Astrocyte (in vitro differentiated cells and primary cell): ENCODE measurements at places on chromosomes 2 and 18. TPM values are rescaled to one million over a fixed set of nuclear protein-coding genes. Genes with fewer than 3 reads are reported as not detected.

The DUSP19 gene
- total RNA-seq: 3.1 and 3.7 TPM in 2 replicates

The PPP4R1 gene
- total RNA-seq: 131 and 132 TPM in 2 replicates

The SLC38A11 gene
- not detected in 2 replicates for total RNA-seq

The AQP12A gene
- total RNA-seq: not detected in 2 replicates

The SMARCAL1 gene
- 35.2 and 37.6 TPM in 2 replicates for total RNA-seq

The MCEE gene
- total RNA-seq: 13.1 and 18.3 TPM in 2 replicates

The GALR1 gene
- total RNA-seq: not detected in 2 replicates

The REG3G gene
- not detected in 2 replicates for total RNA-seq

The IL1F10 gene
- total RNA-seq: not detected in 2 replicates

The ERMN gene
- total RNA-seq: 0.14 and 0.82 TPM in 2 replicates

The HOXD9 gene
- total RNA-seq: not detected in 2 replicates

The SOWAHC gene
- total RNA-seq: 14.1 and 16.5 TPM in 2 replicates

- H3K4me1 ChIP-seq: peaks cover 16% of the 10 kb centered on the region
- H3K4me3 ChIP-seq: peak overlapping the region; percentile 49
- peak; percentile 66 for DNase-seq
- no peaks in the 10 kb centered on the region for H3K36me3 ChIP-seq
These were observed 163.4 kb downstream of the LDLRAD4 start for GRCh38 chr18:13381944-13382365.

GRCh38 chr2:7792031-7792651 lies 874.9 kb downstream of the RNF144A start:
- no peak for DNase-seq
- no peak overlapping the region for H3K4me3 ChIP-seq
- H3K36me3 ChIP-seq: no peaks in the 10 kb centered on the region
- no peak overlapping the region for H3K27ac ChIP-seq
- H3K4me1 ChIP-seq: no peaks in the 10 kb centered on the region
- no peaks in the 10 kb centered on the region for H3K27me3 ChIP-seq

DNA sequence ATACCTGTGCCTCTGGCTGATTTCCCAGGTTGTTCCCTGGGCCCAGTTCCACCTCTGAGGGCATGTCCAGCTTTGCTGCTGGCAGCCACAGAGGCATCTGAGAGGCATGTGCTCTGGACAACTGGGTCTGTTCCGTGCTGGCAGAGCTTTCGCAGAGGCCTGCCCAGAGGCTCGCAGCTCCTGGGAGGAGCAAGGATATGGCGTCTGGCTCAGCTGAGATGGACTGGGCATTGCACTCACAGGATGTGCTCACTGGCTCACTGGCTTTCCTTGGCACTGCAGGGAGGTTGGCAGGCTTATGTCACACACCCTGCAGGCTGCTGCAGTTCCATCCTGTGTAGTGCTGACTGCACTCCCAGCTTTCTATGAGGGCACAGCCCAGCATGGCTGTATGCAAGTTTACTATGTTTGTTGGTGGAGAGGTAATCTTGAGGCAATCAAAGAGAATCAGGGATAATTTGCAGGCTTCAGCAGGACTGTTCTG lies 172.3 kb downstream of the PRKCE start:
- no peaks in the 10 kb centered on the region for H3K27me3 ChIP-seq
- no peak overlapping the region for H3K27ac ChIP-seq

DNA sequence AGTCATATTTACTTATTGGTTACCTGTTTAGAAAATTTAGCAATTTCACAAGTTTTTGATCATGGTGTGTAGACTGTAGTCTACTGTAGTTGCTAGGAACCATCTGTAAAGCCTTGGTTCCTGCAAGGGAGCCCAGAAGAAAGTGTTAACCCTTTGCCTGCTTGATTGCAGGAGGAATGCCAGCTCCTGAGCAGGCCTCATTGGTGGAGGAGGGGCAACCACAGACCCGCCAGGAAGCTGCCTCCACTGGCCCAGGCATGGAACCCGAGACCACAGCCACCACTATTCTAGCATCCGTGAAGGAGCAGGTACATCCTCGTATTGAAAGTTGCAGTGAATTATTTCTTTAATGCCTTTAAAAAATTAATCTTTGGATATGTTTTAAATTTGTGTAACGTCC lies 76.3 kb downstream of the PKP4 start:
- DNase-seq: no peak
- peaks cover 6% of the 10 kb centered on the region for H3K4me1 ChIP-seq
- H3K27me3 ChIP-seq: no peaks in the 10 kb centered on the region
- no peak overlapping the region for H3K4me3 ChIP-seq

- H3K4me1 ChIP-seq: no peaks in the 10 kb centered on the region
- H3K36me3 ChIP-seq: no peaks in the 10 kb centered on the region
- H3K27me3 ChIP-seq: no peaks in the 10 kb centered on the region
- DNase-seq: no peak
These were observed 141.6 kb upstream of the SP3 start for GRCh38 chr2:174106736-174107135.

DNA sequence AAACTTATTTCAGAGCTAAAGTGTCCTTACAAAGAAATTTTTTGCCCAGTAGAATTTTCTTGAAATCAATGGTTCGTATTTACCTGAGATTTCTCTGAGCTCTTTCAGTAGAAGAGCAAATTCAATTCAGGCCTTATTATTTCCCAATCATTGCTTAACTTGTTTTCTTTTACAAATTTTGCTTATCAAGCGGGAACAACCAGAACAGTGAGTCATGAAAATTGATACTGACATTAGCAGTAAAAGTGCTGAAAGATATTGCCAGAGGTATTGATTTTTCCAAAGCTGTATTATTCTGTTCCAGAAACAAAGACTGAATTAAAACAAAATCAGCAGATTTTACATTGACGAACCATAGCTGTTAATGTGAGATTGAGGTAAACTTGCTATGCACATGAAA lies 10.1 kb upstream of the RIOK3 start:
- no peak overlapping the region for H3K27ac ChIP-seq
- H3K4me3 ChIP-seq: no peak overlapping the region
- DNase-seq: no peak
- peaks cover 4% of the 10 kb centered on the region for H3K27me3 ChIP-seq

DNA sequence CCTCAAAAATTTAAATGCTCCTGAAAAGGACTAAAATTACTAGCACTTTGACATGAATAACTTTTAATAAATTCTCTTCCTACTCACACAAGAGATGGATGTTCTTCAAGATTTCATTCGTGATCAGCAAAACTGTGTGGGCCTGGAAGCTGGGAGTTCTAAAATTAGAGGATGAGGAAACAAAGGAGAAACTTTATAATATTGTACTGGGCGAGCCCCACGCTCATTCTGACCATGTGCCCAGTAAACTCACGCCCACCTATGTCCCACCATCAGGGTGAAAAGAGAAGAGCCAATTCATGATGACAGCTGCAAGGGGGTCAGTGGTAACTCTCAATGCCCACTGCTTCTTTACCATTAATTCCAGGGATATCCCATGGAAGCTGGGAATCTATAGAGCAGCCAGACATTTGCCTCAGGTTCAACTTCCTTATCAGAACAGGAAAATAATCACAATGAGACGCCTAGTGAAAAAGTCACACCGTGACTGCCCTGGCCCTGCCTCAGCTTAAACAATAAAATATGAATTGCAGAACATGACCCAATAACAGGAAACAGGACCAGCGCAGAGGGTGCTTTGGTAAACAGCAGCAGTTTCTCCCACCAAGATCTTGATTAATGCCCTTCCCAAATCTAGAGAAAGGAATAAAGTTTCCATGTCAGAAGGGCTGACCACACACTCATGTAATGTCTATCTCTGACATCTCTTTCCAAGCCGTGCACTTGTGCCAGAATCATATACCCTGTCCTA lies 438.6 kb downstream of the TXNL1 start:
- H3K36me3 ChIP-seq: no peaks in the 10 kb centered on the region
- H3K27ac ChIP-seq: peak overlapping the region; percentile 72
- H3K4me1 ChIP-seq: peaks cover 40% of the 10 kb centered on the region
- H3K4me3 ChIP-seq: peak overlapping the region; percentile 19
- H3K27me3 ChIP-seq: no peaks in the 10 kb centered on the region
- peak; percentile 23 for DNase-seq

- no peak for DNase-seq
- H3K4me1 ChIP-seq: peaks cover 33% of the 10 kb centered on the region
- H3K4me3 ChIP-seq: no peak overlapping the region
These were observed 82.8 kb downstream of the SMAD7 start for GRCh38 chr18:48867978-48868377.

- H3K4me1 ChIP-seq: peaks cover 30% of the 10 kb centered on the region
- no peaks in the 10 kb centered on the region for H3K36me3 ChIP-seq
- H3K27me3 ChIP-seq: no peaks in the 10 kb centered on the region
- no peak overlapping the region for H3K4me3 ChIP-seq
These were observed 21.5 kb upstream of the CYP1B1 start for GRCh38 chr2:38097258-38097987.

DNA sequence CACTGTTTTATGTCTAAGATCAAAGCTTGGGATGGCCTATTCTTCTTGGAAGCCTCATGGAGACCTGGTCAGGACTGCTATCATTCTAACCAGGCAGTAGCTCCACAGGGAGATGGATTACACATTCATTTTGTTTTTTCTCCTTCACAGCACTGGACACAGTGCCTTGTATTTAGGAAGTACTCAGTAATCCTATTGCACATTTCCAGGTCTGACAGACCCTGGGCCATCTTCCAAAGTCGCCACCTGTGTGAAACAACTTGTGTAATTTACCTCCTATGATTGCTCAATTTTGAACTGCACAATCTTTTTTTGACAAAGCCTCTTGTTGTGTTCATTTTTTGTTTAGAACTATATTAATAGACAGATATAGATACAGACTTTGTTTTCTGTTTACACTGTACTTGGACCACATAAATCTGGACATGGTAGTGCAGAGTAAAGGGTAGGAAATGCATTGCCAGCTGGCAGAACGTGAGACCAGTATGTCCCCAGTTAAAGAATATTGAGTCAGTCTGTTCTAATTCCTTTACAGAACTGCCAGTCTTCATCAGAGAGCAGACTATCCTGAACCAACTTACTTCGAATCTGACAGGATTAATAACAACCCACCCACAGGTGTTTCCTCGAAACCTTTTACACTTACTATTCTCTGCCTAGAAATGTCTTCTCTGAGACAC lies 277.8 kb upstream of the CYRIA start:
- H3K4me1 ChIP-seq: no peaks in the 10 kb centered on the region
- H3K27ac ChIP-seq: no peak overlapping the region
- H3K4me3 ChIP-seq: no peak overlapping the region

DNA sequence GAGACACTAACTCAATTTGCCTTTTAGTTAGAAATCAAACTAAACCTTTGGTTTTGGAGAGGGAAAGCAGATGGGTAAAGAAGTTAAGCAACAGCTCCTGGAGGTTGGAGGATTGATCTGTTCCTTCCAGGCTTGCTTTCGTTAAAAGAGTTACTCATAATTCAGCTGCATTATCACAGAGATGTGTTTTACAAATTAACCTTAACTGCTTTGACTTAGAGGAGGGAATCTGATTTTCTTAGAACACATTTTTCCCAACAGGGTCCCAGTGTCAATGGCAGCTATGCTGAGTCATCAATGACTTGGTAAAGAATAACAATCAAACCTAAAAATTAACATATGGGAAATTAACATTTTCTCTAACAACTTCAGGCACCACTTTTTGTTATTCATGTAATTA lies 113.4 kb downstream of the COPS8 start:
- peak; percentile 64 for DNase-seq
- H3K4me3 ChIP-seq: no peak overlapping the region
- no peaks in the 10 kb centered on the region for H3K27me3 ChIP-seq

DNA sequence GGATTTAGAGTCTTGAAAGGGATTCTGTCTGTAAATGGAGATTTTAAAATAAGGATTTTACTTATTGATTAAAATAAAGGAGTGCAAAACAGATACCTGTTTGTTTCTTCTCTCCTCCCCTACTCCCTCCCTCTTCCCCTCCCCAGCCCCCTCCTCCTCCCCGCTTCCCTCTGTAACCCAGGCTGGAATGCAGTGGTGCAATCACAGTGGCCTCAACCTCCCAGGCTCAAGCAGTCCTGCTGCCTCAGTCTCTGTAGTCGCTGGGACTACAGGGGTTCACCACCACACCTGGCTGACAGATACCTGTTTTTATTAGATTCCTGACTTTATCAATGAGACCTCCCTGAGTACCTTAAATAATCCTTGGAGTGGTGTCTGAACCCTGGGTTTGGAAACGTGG lies 57.1 kb downstream of the OXER1 start:
- no peak overlapping the region for H3K4me3 ChIP-seq
- peaks cover 11% of the 10 kb centered on the region for H3K36me3 ChIP-seq
- no peaks in the 10 kb centered on the region for H3K27me3 ChIP-seq
- H3K27ac ChIP-seq: no peak overlapping the region

DNA sequence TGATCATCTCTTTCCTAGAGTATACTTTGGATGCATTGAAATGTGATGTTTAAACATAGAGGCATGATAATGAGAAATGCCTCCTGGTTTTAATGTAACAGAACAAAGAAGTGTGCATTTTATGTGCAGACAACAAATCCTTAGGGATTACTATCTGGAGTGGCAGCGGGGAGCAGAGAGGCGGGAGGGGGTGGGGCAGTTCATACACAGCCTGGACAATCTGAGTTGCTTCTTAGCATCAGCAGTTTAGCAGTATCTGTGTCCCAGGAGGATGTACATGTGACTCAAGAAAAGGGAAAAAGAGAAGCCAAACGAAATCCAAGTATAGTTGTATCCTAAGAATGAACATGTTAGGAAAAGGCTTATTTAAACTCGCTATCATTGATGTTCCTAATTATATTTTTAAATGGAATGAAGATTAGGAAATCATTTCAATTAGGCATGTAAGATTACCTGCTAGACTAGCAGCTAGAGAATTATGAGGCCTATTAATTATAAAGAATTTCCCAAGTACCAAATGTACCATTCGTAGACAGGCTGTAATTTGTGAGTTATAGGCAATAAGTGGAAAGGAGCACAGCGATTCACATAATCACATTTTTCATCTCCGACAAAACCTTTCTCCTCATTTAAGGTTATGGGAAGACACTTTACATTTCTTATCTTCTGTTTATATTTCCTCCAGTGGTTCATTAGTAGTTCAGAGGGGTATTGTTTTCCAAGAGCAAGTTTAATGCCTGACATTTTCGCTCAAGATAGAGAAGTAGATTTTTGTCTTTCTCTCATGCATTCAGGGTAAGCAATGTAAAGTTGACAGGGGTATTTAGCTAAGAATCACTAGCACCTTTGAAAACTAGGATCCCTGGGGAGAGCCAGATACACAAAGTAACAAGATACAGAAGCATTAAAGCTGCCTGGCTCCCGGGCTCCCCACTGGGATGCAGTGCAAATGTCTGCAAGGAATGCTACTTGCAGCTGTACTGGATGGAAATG lies 141.3 kb upstream of the NOSTRIN start:
- no peaks in the 10 kb centered on the region for H3K36me3 ChIP-seq
- no peak overlapping the region for H3K4me3 ChIP-seq
- H3K4me1 ChIP-seq: no peaks in the 10 kb centered on the region
- no peak overlapping the region for H3K27ac ChIP-seq
- no peaks in the 10 kb centered on the region for H3K27me3 ChIP-seq
- DNase-seq: no peak

DNA sequence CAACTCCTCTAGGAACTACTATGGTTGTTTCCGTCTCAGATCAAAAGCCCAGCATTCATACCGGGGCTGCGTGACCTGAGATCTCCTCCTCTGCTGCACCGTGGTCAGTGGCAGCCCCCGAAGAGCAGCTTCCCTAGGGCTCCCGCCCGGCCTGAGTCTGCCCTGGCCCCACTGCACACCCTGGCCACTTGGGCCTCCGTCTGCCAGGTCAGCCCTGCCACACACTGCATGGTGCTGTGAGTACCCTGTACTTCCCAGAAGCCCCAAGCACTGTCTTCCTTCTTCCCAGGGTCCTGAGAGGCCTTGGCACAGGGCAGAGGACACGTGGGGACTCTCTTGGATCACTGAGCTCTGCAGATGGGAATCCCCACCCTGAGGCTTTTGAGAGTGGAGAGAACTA lies 81.5 kb upstream of the GPC1 start:
- H3K4me3 ChIP-seq: no peak overlapping the region
- peaks cover 7% of the 10 kb centered on the region for H3K27me3 ChIP-seq
- no peak overlapping the region for H3K27ac ChIP-seq
- no peak for DNase-seq

GRCh38 chr18:73503326-73503725 lies 635.5 kb upstream of the NETO1 start:
- no peak overlapping the region for H3K27ac ChIP-seq
- no peak overlapping the region for H3K4me3 ChIP-seq
- H3K27me3 ChIP-seq: no peaks in the 10 kb centered on the region
